Smooth muscle cell of trachea (primary cell): ENCODE measurements at places on chromosomes 3 and 15. TPM values are rescaled to one million over a fixed set of nuclear protein-coding genes. Genes with fewer than 3 reads are reported as not detected.

RLBP1 gene
- total RNA-seq: not detected in 2 replicates

LCTL gene
- total RNA-seq: 2.6 TPM in 2 replicates

FURIN gene
- 36.7 and 45.2 TPM in 2 replicates for total RNA-seq

C15orf62 gene
- total RNA-seq: 0.15 TPM in 1 of 2 replicates, not detected in the other

PLSCR4 gene
- 20.3 and 21.7 TPM in 2 replicates for total RNA-seq

PYGO1 gene
- 9.0 and 11.2 TPM in 2 replicates for total RNA-seq

SLC12A1 gene
- total RNA-seq: not detected in 2 replicates

MESD gene
- total RNA-seq: 23.9 and 26.6 TPM in 2 replicates

CLPX gene
- total RNA-seq: 28.1 and 61.2 TPM in 2 replicates

CMTM8 gene
- 0.17 TPM in 1 of 2 replicates, not detected in the other for total RNA-seq

TM6SF1 gene
- 3.0 and 3.3 TPM in 2 replicates for total RNA-seq

CADPS gene
- 3.8 and 7.4 TPM in 2 replicates for total RNA-seq

SLC25A36 gene
- total RNA-seq: 66.5 and 71.3 TPM in 2 replicates

EMC7 gene
- total RNA-seq: 30.3 and 42.9 TPM in 2 replicates

RETNLB gene
- total RNA-seq: not detected in 2 replicates

GOLGA6L10 gene
- total RNA-seq: under 0.01 and 0.44 TPM in 2 replicates

CYP1A1 gene
- total RNA-seq: 1.3 TPM in 1 of 2 replicates, not detected in the other

MAPKAPK3 gene
- 38.0 and 46.1 TPM in 2 replicates for total RNA-seq

GASK1A gene
- 1.6 and 4.5 TPM in 2 replicates for total RNA-seq

FOXL2NB gene
- not detected in 2 replicates for total RNA-seq

REC114 gene
- not detected in 2 replicates for total RNA-seq

CFAP20DC gene
- 4.8 and 6.8 TPM in 2 replicates for total RNA-seq

SKOR1 gene
- 0.15 and 0.17 TPM in 2 replicates for total RNA-seq

PCLAF gene
- total RNA-seq: 23.3 and 66.8 TPM in 2 replicates

CA12 gene
- total RNA-seq: 94.0 and 255 TPM in 2 replicates

RBMS3 gene
- 45.7 and 48.0 TPM in 2 replicates for total RNA-seq

VILL gene
- 8.0 and 8.3 TPM in 2 replicates for total RNA-seq

DRD3 gene
- not detected in 2 replicates for total RNA-seq

HHATL gene
- total RNA-seq: not detected in 2 replicates

ISLR2 gene
- total RNA-seq: not detected in 2 replicates

CD276 gene
- 170 and 216 TPM in 2 replicates for total RNA-seq

AP3S2 gene
- 68.5 and 89.2 TPM in 2 replicates for total RNA-seq

UROC1 gene
- not detected in 2 replicates for total RNA-seq

ZNF502 gene
- 3.6 and 6.0 TPM in 2 replicates for total RNA-seq
